ENCODE measurements at places on chromosomes 4 and X.

DNA sequence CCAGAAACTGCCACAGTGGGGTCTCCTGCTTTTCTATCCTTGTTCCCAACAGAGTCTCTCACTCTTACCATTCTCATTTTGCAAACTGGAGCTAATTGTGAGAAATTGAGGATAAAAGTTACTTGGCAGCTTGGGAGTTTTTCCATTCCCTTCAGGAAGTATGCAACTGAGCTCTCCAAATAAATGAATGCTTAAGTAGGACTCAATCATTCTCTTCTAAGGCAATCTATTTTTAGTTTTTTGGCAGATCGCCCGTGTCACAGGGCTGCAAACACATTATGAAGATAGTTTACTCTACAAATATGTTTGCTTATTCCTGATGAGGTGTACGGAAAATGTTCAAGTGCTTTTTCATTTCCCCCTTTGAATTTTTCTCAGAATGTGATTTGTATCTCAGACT is 5.3 kb downstream of the ASB11 start:
- DNase-seq: no peak

GRCh38 chr4:124279741-124280140 is 432.8 kb downstream of the ANKRD50 start:
- DNase-seq: no peak

DNA sequence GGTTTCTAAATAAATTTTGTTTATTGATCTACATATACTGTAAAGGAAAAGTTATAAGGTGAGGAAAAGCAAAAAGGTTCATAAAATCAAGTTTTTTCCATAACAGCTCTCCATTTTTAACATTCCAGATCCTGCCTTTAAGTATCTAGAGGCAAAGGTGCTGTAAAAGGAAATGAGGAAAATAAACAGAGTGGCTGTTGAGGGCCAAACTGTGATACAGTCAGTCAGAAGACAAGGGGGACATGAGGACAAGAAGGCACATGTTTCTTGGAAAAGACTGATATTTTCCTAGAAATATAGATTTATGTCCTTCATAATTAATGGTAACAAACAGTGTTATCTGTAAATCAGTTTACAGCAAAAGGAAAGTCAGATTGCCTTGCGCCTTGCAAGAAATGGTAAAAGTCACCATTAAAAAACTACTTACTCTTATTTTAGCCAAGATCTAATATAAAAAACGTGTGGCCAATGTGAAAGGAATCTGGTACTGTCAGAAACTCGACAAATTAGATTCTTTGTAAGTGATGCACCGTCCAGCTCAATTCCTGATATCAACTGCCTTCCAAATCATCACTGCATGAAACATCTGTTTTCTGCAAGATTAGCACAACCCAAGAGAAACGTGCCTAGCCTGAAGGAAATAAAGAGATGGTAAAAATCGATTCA is 34.0 kb upstream of the VEGFD start:
- DNase-seq: no peak

DNA sequence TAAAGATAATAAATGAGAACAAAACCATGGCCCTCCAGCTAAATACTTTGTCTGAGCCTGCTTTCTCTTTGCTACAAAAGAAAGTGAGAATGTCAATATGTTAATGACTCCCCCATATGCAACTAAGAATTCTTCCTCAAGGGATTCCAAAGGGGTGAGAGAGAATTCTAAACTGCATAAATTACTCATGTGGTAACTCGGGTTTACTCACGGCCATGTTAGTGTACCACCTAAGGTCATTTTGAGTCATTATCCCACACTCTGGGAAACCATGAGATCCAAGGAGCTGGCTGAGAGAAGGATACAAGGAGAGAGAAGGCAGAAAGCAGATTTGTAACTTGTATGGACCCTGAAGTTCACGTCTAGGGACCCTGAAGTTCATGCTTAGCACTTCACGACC is 190.3 kb downstream of the DHX15 start:
- peak; percentile 77 for DNase-seq

DNA sequence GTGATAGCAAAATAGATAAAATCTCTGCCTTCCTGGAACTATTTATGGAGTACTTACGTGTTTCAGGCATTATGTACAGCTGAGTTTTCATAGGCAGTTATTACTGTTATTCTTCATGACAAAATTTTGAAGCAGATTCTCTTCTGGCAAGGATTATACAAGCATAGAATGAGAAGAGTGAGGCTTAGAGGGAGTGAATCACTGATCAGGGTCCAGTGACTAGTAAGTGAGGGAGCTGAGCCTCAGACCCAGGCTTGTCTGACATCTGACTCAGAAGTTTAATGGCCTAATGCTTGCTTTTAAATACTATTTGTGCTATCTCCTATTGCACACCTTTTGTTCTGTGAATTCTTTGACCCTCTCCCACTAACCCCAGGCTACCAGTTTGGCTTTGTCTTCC is 110.6 kb downstream of the DTHD1 start:
- peak; percentile 86 for DNase-seq

DNA sequence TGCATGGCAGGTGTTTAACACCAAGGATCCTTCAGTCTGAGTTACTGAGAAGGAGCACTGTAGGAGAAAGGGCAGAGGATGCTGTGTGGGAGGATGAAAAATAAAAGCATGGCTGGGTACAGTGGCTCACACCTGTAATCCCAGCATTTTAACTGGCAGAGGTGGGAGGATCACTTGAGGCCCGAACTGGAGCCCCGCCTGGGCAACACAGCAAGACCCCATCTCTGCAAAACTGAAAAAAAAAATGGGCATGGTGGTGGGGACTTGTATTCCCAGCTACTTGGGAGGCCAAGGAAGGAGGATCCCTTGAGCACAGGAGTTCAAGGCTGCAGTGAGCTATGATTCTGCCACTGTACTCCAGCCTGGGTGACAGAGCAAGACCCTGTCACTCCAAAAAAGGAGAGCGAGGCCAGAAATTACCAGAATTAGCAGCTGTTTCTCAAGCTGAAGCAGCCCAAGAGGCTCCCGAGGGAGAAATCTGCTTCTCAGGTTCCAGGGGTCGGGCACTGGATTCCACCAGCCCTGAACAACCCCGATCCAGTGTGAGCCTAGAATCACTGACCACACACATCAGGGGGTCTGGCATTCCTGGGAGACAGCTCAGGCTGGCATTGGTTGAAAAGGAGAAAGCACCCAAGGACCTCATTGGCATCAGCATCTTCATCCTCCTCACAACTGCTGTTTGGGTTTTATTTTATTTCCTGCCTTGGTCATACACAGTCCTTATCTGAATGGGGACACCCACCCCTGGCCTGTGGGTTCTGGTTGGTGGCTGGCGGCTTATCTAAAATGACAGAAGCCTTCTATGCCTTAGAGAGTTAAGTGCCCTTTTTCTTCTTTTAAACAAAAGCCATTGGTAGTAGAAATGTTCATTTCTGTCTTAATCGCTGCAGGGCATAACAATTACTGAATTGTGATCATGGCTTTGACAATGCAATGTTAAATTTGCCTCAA is 66.3 kb upstream of the TRIM2 start:
- no peak for DNase-seq

GRCh38 chr4:56460085-56460484 is 7.3 kb upstream of the SRP72 start:
- no peak for DNase-seq

- DNase-seq: no peak
These were observed 45.5 kb downstream of the TSPAN7 start for GRCh38 chrX:38606821-38607220.

GRCh38 chrX:153773741-153774575 is 6.9 kb upstream of the SRPK3 start:
- no peak for DNase-seq

DNA sequence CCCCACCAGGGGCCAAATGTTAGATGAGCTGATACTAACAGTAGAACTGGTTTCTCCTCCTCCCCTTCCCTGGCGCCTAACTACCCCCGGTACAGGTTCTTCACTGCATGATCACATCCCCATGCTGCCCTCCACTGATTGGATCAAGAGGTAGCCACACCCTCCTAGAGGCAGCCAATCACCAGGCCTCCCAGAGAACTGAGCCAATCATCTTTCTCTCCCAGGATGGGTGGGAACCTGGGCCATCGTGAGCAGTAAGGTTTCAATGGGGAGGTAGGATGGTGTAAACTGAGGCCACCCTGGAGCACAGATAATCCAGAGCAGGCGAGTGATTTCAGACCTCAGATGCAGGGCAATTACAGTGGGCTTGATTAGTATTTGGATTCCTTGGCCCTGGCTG is 64.2 kb downstream of the PPP2R2C start:
- no peak for DNase-seq

- no peak for DNase-seq
These were observed 1233.8 kb downstream of the NLGN4X start for GRCh38 chrX:4994855-4995254.

GRCh38 chr4:26400132-26400531 is 79.3 kb downstream of the RBPJ start:
- DNase-seq: no peak

DNA sequence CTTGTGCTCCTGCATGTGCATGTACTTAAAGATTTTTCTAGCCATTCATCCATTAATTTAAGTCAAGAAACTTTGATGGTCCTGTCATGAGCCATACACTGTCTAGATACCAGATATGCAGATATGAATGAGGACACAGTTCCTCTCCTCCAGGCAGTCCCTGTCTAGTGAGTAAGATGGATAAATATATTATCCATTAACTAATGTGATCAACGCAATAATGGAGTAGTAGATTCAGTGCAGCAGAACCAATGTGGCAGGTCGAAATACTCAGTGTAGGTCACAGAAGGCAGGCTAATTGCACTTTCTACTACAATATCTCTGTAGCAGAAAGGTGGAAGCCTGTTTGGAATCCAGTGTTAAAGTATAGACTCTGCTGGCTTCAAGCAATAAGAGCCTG is 112.5 kb downstream of the PCDH7 start:
- no peak for DNase-seq

DNA sequence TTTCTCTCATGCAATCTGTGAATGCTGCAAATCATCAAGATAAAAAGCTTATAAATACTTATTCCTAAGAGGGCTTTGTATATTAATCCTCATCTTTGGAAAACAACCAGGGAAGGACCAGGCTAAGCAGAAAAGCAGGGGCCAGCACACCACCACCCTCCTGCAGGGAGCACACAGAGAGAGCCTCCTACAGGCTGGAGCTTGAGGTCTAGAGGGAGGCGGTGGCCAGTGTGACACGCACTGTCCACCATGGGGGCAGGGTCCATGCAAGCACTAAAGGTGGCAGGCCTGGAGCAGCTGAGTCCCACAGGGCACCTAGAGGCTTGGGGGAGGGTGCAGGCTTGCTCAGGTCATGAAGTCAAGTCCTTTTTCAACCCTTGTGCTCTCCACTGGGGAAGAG is 236.9 kb downstream of the TACR3 start:
- no peak for DNase-seq

GRCh38 chr4:120528428-120528827 is 394.1 kb downstream of the PRDM5 start:
- DNase-seq: no peak

- no peak for DNase-seq
These were observed 229.8 kb downstream of the IL1RAPL2 start for GRCh38 chrX:104795804-104796203.

- peak; percentile 5 for DNase-seq
These were observed at the start of gene PRICKLE3 for GRCh38 chrX:49186125-49187027. Gene PRICKLE3, minus strand, starts transcription at chrX:49186373. Its CDS starts 76 bp downstream, at chrX:49186297.

DNA sequence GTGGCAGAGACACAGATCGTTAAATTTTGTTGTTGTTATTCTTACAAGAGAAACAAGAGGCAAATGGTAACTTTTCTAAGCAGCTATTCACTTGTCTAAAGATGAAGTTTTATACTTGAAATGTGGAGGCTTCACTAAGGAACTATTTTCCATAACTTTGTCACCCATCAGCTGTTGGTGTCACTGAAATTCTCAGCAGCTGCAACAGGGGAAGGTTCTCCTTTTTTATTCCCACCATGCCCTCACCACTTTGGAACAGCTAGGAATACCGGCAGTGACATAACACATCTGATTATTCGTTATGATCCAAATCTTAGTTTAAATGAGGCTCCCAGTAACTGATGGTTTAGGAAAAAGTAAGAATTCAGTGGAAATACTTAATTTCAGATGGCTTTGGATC is 147.0 kb upstream of the LEF1 start:
- DNase-seq: no peak

DNA sequence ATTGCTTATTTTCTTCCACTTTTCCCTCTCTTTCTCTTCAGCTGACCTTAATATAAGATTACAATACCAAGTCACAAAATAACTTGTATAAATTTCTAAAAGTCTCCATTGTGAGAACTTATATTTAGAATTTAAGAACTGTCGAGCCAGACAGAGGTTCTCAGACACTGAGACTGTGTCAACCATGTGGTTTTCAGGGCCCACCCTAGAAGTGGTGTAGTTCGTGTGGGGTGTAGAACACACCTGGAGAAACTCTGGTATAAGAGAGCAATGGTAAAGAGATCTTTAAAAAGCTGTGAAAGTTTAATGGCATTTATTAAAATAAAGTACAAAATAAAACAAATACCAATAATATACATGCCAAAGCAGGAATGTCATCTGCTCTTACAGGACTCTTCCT is 19.7 kb downstream of the CPEB2 start:
- no peak for DNase-seq

GRCh38 chr4:18566970-18567799 is 545.6 kb upstream of the LCORL start:
- DNase-seq: no peak

DNA sequence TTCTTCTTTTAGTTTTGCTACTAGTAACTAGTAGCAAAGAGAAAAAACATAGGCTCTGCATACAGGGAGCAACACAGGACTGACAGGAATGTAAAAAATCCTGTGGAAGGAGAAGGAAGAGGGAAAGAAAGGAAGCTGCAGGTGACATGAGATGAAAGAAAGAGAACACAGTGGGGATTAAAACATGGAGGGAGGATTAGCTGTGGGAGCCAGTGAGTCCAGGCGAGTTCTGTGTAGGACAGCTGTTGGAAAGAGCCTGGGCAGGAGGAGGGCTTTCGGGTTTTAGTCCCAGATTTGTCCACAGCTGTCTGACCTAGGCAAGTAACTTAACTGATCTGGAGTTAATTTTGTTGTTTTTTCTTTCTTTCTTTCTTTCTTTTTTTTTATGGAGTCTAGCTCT is 21.6 kb downstream of the CCNG2 start:
- no peak for DNase-seq

DNA sequence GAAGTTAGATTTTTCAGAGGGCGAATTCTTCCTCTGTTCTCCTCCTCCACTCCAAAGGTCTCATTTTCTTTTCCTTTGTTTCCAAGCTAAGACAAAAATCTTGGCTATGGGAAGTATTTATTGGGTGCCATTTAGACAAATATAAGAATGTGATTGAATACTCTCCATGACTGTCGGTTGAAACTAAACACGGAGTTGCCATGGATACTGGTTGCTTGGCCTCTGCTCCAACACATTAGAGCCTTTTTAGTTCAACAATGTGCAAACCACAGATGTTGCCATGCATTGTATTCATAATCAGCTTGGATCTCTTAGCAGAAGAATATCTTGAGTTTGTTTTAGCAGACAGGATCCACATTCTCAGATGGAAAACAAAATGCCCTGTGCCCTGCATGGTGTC is 366.5 kb upstream of the LCORL start:
- DNase-seq: no peak

- no peak for DNase-seq
These were observed 58.4 kb upstream of the CBR4 start for GRCh38 chr4:169068423-169068822.

DNA sequence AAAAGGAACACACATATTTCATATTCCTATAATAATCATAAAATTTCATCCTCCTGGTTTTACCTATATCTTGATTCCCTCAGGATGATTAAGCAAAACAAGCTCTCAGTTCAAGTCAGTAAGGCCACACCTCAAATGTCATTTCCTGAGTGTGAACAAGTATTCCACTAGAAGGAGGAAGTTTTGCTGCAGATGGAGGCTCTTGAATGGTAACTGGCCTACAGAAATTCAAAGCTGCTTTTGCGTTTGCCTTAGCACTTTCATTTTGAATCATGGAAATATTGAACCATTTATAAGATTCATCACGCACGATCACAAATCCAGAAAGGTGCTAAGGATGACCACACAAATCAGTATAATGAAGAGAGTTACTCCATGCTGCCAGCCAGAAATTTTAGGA is 254.4 kb upstream of the CXXC4 start:
- DNase-seq: no peak

Data from kidney glomerular epithelial cell (primary cell).